ENCODE measurements at places on chromosomes 12 and 14. TPM values are rescaled to one million over a fixed set of nuclear protein-coding genes. Genes with fewer than 3 reads are reported as not detected.

MAP3K12 gene
- total RNA-seq, result 4.8 TPM

TTC7B gene
- total RNA-seq, result 55.5 TPM

OR11H6 gene
- total RNA-seq, result not detected

GYS2 gene
- not detected for total RNA-seq

SIX6 gene
- not detected for total RNA-seq

CISTR gene
- 2.1 TPM for total RNA-seq

HSP90AA1 gene
- total RNA-seq, result 423 TPM

COCH gene
- total RNA-seq, result 0.60 TPM

TSPAN19 gene
- total RNA-seq, result 0.33 TPM

AMDHD1 gene
- 0.47 TPM for total RNA-seq

SYNDIG1L gene
- 0.11 TPM for total RNA-seq

BCL11B gene
- 0.11 TPM for total RNA-seq

P2RX4 gene
- 4.7 TPM for total RNA-seq

POU6F1 gene
- total RNA-seq, result 9.9 TPM

ADCY4 gene
- 26.6 TPM for total RNA-seq

TMPO gene
- 16.9 TPM for total RNA-seq

TMTC1 gene
- total RNA-seq, result 38.4 TPM

TMPRSS12 gene
- not detected for total RNA-seq

ANKS1B gene
- total RNA-seq, result 1.6 TPM
